ENCODE measurements at places on chromosomes 11 and 22.

- no peak for DNase-seq
These were observed 9.2 kb downstream of the LIN7C start for GRCh38 chr11:27497284-27497866.

- no peak for DNase-seq
These were observed 13.3 kb downstream of the B3GAT1 start for GRCh38 chr11:134398644-134399292.

GRCh38 chr11:11363674-11364073 is 10.6 kb upstream of the CSNK2A3 start:
- no peak for DNase-seq

GRCh38 chr11:125627236-125627910 is 2.4 kb downstream of the CHEK1 start:
- DNase-seq: no peak

- DNase-seq: no peak
These were observed 95.5 kb downstream of the RRM1 start for GRCh38 chr11:4190098-4190497.

- DNase-seq: no peak
These were observed 65.6 kb downstream of the FAM168A start for GRCh38 chr11:73532310-73532709.

DNA sequence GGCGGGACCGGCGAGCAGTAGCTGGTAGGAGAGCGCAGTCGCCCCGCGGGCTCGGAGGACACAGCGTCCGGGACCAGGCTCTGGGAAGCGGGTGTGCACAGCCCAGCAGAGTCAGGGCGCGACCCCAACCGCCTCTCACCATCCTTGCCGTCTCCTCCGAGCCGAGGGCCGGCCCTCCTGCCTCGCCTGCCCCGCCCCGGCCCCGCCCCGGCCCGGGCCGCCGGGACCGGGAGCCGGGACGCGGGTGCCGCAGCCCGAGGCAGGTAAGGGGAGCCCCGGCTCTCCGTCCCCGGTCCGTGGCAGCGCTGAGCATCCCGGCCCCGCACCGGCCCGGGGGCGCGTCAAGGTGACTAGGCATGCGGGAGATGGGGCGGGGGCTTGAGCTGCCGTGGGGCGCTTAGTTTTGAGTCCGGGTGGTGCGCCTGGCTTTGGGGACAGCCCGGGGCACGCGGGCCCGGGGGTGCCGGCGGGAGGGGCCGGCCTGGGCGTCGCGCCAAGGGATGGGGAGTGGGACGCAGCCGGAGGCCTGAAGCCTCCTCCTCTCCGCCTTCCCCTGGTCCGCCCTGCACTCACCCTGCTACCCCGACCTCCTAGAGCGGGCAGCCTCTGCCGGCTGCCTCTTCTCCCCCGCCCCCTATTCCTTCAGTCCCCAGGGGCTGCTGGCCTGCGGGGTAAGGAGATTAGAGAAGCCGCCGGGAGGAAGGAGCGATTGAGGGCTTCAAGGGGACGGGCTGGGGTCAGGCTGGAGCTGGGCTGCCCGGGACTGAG is at the start of gene ABCG4:
Gene ABCG4 (plus strand): TSS at position 35 of the 768 bp plus-strand sequence. CDS start 914 bp downstream, outside the sequence.
- peak; percentile 45 for DNase-seq

- no peak for DNase-seq
These were observed 25.0 kb upstream of the ARFGAP3 start for GRCh38 chr22:42881982-42882656.

DNA sequence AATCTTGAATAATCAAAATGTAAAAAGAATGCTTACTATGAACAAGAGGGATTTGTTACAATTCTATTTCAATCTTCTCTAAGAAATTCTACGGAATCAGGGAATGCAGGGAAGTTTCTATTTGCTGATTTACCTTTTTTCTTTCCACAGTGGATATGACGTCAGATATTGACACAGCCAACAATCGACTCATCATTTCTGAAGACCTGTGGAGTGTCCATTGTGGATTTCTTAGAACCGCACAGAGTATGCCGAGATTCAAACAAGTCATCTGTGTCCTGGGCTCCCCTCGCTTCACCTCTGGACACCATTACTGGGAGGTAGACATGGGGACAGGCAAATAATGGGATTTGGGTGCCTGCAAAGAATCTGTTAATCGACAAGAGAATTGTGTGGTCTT is 4.1 kb upstream of the RFPL1 start:
- DNase-seq: no peak

DNA sequence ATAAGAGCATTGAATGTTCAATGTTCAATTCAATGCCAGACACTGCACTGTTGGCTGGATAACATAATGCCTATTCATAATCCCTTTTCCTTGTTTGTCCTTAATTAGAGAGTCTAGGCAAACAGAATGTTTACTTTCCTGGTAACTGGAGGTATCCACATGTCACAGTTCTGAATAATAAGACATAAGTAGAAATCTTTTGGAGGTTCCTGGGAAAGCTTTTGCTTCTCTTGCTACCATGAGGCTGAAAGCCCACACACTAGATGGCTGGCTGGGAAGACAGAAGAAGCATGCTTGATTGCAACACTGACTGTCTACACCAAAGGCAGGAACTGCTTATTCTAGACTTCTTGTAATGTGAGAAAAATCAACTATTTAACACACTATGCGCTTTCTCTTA is 79.5 kb downstream of the GAB2 start:
- no peak for DNase-seq
